Activated T-helper 1 cell treated with Interleukin-2 at 50 U/mL for 16 hours (primary cell): ENCODE measurements at places on chromosomes 12 and 14.

GRCh38 chr14:104271391-104271790 lies 133.0 kb downstream of the KIF26A start:
- no peak for DNase-seq

DNA sequence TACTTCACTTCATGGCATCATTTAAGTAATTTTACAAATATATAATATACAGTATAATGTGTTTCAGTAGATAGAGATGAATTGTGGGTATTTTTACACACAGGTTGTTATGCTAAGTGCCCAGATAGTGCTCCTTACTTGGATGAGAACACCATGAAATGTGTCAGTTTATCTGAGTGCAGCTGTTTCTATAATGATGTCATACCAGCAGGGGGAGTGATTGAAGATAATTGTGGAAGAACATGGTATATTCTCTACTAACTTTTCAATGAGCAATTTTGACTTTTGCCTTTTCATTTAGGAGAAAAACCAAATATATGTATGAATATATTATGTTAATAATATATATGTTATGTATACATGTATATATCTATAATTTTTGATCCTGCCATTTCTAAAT lies 221.6 kb downstream of the LRRK2 start:
- DNase-seq: no peak

GRCh38 chr12:79737875-79738718 lies 47.3 kb upstream of the PAWR start:
- no peak for DNase-seq

GRCh38 chr12:49346659-49347310 lies at the start of gene DNAJC22:
DNAJC22 (plus strand) TSS chr12:49346888; CDS start chr12:49348873, 1,985 bp downstream.
- no peak for DNase-seq

DNA sequence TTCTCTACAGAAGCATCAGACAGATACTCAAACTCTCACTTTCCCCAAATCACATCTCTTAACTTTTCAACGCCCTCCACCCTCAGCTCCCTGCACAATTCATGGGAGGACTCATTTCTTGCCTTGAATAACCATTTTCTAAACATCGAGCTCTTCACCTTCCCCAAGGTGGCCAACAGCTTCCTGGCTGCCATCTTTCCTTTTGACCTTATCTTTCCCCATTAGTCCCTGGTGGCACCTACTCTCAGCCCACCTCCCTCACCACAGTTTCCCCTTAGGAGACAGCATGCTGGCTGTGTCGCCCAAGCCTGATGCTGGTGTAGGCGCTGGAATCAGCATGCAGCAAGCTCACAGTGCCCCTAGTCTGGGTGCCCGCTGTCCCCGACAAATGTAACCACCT lies 8.4 kb upstream of the OAS1 start:
- DNase-seq: no peak

DNA sequence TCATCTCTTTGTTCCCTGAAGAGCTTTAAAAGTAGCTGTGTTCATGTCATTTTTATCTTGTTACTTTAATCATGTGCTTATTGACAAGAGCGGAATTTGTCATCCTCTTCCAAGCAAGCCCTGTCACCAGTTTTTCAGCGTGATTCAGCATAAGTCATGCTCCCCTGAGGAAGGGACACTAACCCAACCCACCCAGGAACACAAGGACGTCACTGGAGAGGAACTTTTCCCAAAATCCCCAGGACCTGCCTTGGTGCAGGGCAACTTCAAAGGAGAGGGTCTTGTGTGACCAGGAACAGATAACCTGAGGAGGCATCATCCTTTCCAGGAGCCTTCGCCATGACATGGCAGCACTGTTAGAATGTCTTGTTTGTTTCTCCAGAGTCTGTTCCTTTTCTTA lies 107.1 kb upstream of the DIO3 start:
- no peak for DNase-seq

DNA sequence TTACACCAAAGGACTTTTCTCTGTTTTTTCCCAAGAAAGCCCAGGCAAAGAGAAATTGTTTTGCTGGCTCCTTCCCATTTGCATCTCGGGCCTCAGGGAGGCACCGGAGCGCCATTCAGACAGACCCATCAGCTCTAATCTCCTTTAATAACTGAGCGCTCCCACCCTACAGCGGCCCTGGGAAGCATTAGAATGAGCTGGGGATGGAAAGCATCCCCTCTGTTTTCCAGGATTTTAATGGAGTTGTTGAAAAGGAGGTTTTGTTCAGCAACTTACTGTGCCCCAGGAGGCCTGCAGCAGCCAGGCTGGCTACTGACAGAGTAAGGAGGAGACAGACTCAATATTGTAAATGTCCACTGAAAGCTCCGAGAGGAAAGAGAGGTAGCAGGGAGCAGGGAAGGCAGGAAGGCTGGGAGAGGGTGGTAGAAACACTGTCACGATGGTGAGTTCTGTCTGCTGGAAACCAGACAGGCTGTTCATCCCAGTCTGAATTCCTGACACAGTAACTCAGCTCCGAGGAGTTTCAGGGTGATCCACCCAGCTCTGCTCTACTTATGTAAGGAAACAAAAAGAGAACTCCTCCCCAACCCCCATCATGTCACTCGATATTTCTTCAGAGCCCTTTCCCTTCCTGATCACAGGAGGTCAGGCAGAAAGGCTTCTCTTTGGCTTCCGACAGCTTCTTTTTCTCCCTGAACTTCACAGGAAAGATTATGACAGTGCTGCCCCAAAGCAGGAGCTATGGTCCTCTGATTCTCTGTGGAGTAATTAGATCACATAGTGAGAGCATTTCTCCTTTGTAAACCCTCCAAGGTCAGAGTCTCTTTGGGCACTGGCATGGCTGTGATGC lies 62.5 kb upstream of the TMEM132D start:
- DNase-seq: no peak
